ENCODE measurements at places on chromosomes 7 and 10.
A peak's percentile ranks its signal among the peaks of the same experiment; 100 is the strongest.

- no peak for DNase-seq
These were observed 174.9 kb upstream of the NRP1 start for GRCh38 chr10:33509231-33509831.

DNA sequence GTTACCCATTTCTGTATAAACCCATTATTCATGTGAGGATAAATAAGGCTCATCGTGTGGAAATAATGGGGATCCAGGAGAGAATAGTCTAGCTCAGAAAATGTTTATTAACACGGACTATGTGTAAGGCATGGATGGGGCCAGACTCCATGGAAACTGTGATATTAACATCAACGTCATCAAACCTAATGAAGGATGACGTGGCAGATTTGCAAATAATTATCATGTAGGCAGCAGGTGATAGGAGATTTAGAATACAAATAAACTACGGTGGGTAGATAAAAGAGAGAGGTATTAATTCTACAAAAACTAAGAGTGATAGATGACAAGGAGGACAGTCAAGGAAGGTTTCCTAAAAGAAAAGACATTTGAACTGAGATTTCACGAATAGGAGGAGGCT lies 592.2 kb downstream of the REEP3 start:
- no peak for DNase-seq

DNA sequence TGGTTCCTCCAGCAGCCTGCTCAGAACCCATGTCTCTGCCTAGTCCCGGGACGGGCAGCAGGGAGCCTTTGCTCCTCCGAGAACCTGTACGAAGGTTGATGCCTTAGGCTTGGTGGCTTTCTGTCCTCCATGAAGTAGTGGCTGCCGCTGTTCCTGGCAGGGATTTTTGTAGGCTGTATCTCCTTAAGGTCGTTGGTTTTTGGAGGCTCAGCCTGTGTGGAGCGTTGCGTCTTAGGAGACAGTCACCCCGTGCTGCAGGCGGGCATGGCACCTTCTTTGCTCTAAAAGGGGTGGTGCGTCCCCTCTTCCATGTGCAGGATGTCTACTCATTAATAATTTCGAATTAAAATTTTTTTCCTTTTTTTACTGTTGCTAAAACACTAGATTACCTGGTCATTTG lies 92.5 kb downstream of the TRRAP start:
- no peak for DNase-seq

- no peak for DNase-seq
These were observed 411.9 kb downstream of the TFEC start for GRCh38 chr7:115618676-115619075.

DNA sequence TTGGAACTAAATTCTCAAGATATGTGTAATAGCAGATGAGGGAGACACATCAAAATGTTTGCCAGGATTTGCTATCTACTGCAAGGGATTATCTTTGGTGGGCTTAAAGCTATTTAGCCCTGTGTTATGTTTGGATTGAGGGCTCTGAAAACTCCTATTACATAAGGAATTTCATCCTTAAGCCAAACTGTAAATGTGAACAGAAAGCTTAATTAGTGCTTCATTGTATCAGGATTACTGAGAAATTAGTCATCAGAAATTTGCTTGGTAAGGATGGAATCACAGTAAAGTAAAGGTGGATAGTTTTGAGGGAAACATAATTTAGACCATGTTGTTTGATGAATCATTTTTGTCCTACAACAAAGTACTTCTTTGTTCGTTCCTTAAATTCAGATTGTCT lies 8.3 kb downstream of the ANKRD7 start:
- no peak for DNase-seq

GRCh38 chr7:107051376-107051775 lies 6.9 kb downstream of the PRKAR2B start:
- no peak for DNase-seq

- no peak for DNase-seq
These were observed 116.6 kb upstream of the FOXP2 start for GRCh38 chr7:114298011-114298410.

GRCh38 chr10:67110286-67110685 lies 184.4 kb downstream of the LRRTM3 start:
- DNase-seq, result no peak

DNA sequence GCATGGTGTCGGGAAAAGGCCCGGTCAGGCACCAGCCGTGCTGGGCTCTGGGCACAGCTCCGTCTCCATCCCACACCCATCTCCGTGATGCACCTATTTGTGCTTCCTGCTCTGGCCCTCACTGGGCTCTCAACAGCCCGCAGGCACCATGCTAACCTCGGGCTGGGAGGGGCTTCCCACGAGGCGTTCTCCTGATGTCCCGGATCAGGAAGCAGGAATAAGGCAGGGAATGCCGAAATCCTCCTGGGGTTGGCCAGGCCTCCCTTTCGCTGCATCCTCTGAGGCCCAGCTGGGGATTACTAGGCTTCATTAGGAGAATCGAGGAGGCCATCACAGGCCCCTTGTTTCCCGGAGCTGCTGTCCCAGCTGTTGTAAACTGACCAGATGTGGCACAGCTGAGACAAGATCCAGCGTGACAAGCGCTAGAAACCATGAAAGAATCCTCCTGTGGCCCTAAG lies 72.0 kb downstream of the FAM53B start:
- DNase-seq, result no peak

GRCh38 chr10:9296190-9296589 lies 1241.7 kb downstream of the GATA3 start:
- no peak for DNase-seq

DNA sequence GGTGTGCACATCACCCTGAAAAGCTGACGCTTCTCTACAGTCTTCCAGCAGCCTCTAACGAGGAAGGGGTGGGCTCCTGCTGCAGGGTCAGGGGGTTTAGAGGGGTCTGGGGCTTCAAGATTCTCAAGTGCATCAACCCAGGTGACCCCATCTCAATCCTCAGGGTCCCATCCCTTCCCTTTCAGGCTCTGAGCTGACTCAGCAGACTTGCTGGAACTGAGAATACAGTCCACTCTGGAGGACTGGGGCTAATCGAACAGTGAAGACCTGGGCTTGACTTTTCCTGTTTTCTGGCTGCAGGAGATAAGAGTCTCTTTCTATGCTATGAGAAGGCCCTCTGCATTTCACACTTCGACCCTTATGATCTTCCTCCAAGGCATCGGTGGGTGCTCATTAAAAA lies 22.3 kb upstream of the NPTX2 start:
- no peak for DNase-seq

GRCh38 chr10:132459301-132460003 lies 62.5 kb downstream of the PWWP2B start:
- no peak for DNase-seq

DNA sequence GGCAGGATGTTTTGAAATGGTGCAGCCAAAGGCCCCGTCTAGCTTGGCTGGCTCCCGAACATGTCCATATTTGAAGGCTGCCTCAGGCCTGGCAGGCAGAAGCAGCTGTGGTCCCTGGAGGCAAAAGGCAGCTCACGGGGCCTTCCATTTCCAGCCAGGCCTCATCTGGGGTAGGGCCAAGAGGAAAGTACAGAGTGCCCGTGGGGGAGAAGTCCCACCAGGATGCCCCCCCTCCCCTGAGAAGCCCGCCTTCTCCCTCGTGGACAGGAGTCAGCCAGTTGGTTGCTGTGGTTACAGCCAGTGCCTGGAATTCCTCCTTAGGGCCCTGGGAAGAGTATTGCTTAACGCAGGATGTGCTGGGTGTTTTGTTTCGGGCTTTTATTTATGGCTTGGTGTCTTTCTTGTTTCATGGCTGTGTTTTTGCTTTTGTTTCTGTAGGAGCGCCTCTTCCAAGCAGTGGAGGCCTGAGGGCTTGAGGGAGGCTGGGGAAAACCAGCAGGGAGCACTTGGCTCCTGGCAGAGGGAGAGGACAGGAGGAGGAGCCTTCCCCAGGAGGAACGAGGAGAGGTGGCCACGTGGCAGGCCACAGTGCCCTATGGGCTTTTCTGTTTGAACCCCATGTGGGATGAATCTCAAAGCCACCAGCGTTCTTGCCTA lies 45.4 kb downstream of the CHST3 start:
- peak; percentile 85 for DNase-seq

GRCh38 chr10:110805292-110805691 lies 66.4 kb upstream of the PDCD4 start:
- DNase-seq, result no peak

DNA sequence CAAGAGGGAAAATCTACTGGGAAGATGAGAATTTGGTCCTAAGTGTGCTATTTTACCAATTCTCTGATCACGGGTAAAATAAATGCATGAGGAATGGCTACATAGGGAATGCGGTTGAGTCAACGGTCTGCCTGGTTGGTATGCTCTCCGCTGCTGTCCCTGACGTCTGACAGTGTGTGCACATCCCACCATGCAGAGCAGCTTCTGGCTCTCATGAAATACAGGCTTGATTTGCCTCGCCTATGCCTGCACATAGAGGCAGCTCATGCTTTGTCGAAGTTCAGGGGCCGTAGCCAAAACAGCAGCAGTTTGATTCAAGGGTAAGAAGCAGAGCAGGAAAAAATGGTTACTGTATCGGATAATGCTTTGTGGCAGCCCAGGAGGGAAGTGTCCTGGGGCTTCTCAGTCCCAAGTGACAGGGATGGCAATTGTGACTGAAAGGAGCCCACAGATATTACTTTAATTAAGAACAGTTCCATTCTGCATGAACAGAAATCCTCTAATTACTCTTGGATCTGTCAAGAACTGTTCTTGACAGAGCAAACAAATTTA lies 268.4 kb upstream of the SLC26A5 start:
- DNase-seq, result no peak

DNA sequence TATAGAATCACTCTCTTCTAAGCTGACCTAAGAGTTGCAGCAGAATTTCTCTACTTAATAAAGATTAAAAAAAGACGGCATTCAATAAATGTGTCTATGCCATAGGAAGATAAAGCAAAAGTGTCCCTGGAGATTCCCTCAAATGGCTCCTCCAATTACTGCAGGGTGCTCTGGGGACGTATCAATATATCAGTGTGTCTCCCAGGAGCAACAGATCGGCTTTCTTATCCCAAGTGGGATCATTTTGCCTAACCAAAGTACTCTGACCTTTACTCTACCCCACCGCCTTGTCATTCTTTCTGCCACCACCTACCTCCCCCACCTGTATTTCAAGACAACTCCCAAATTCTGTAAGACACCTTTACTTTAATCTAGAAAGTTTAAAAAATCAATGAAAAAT lies 202.0 kb upstream of the SEMA3C start:
- no peak for DNase-seq

GRCh38 chr10:112799726-112800510 lies 150.1 kb upstream of the TCF7L2 start:
- DNase-seq, result no peak

GRCh38 chr7:50068850-50069551 lies 24.0 kb downstream of the ZPBP start:
- no peak for DNase-seq

DNA sequence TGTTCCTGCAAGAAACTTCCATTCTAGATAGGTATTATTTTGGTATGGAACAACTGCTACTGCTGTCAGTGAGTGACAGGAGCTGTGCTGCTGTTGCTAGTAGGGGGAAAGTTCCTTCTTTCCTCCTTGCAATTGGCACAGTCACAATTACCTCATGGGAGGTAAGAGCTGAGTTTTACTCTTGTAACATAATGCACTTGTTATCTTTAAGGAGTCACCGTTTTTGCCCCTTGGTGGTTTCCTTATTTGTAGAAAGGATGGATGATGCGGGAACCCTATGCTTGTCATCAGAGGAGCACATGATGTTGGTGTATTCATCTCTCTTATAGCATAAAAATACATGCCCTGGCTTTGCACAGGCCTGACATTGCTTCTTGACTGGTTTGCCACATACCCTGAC lies 234.7 kb upstream of the NPY start:
- no peak for DNase-seq

DNA sequence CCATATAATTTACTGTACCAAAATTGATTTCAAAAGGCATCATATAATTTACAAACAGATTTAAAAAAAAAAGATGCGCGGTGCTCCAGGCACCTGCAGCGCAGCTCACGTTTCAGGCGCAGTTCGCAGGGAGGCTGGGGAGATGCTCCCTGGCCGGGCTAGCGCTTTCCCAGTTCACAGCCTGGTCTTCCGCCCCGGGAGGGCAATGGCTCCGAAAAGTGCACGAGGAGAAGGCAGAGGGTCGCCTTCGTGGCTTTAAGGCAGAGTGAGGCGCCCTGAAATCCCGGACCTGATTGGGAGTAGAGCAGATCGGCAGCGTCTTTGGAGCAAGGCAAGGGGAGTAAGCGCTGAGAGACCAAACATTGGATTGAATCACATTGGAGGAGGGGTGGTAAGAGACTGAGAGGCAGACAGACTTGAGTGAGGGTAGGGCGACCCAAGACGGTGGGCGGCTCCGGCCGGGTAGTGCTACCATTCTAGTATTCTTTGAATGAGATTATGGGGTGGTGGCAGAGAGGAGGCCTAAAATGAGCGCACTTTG lies 1.5 kb downstream of the NEUROG3 start:
- DNase-seq, result no peak

- peak; percentile 84 for DNase-seq
These were observed 1.2 kb upstream of the ATP6V0E2 start for GRCh38 chr7:149872419-149873073.

- DNase-seq, result no peak
These were observed 282.8 kb upstream of the MGMT start for GRCh38 chr10:129184196-129184595.

GRCh38 chr7:10875080-10875479 lies 98.6 kb upstream of the PHF14 start:
- DNase-seq, result no peak

- no peak for DNase-seq
These were observed 88.2 kb upstream of the IMMP2L start for GRCh38 chr7:111650456-111650999.

- DNase-seq, result no peak
These were observed 46.1 kb upstream of the EN2 start for GRCh38 chr7:155411718-155412415.

DNA sequence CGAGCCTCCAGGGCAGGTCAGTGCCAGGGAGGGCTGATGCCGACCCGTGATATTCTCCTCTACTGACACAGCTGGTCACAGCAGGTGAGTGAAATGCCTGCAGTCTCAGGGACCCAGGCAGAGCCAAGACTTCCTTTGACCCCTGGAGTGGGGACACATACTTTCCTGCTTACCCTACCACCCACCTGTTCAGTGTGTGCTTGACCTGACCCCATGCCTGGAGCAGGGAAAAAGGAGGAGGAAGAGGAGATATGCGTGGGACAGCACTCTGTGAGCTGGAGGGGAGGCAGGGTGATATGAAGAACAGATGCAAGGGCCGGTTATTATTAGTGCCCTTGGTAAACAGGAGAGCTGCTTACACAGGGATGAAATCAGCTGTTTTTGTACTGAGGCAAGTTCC lies 40.8 kb upstream of the WIPF3 start:
- DNase-seq, result no peak

Measured in left ventricle myocardium inferior (tissue), 1 donor.